ENCODE measurements at places on chromosomes 16 and 17. TPM values are rescaled to one million over a fixed set of nuclear protein-coding genes. Genes with fewer than 3 reads are reported as not detected.

The MEOX1 gene
- 3.9 TPM for total RNA-seq

GRCh38 chr17:82101767-82102679, 4.0 kb upstream of the FASN start:
- H3K4me1 ChIP-seq, result no peaks in the 10 kb centered on the region
- peak overlapping the region; percentile 69 for H3K27ac ChIP-seq
- H3K27me3 ChIP-seq, result no peaks in the 10 kb centered on the region
- no peaks in the 10 kb centered on the region for H3K36me3 ChIP-seq
- no peak overlapping the region for H3K4me3 ChIP-seq

The PRDM7 gene
- not detected for total RNA-seq

- no peak for DNase-seq
- no peaks in the 10 kb centered on the region for H3K36me3 ChIP-seq
- no peaks in the 10 kb centered on the region for H3K27me3 ChIP-seq
- H3K27ac ChIP-seq, result no peak overlapping the region
- H3K4me3 ChIP-seq, result no peak overlapping the region
- no peaks in the 10 kb centered on the region for H3K4me1 ChIP-seq
Observed at GRCh38 chr16:12600536-12601256, 203.0 kb downstream of the CPPED1 start.

GRCh38 chr17:556431-556995, 158.1 kb downstream of the VPS53 start:
- H3K27ac ChIP-seq, result no peak overlapping the region
- DNase-seq, result no peak
- no peaks in the 10 kb centered on the region for H3K27me3 ChIP-seq
- H3K4me1 ChIP-seq, result peaks cover 24% of the 10 kb centered on the region
- no peak overlapping the region for H3K4me3 ChIP-seq

DNA sequence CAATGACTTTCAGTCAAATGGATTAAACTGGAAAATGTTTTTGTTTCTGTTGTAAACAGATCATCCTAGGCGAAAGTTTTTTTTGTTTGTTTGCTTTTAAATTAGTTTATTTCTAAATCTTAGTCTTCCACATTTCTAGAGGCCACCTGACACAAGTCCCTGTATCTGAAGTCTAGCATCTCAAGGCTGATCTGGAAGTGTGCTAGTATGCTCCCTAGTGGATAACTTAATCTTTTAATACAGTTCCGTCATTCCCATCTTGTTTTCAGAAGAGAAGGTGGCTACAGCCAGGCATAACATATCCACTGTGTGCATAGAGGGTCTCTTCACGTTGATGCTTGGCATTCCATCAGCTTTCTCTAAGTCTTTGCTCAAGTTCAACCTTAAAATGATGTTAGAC, 7.6 kb downstream of the IFT20 start:
- peaks cover 46% of the 10 kb centered on the region for H3K36me3 ChIP-seq
- no peaks in the 10 kb centered on the region for H3K4me1 ChIP-seq
- no peak overlapping the region for H3K4me3 ChIP-seq
- no peak overlapping the region for H3K27ac ChIP-seq
- no peaks in the 10 kb centered on the region for H3K27me3 ChIP-seq

- H3K4me3 ChIP-seq, result no peak overlapping the region
- no peak for DNase-seq
- no peak overlapping the region for H3K27ac ChIP-seq
- no peaks in the 10 kb centered on the region for H3K27me3 ChIP-seq
- no peaks in the 10 kb centered on the region for H3K36me3 ChIP-seq
Observed at GRCh38 chr17:56966338-56966737, 5.5 kb upstream of the COIL start.

The SYCE1L gene
- not detected for total RNA-seq

DNA sequence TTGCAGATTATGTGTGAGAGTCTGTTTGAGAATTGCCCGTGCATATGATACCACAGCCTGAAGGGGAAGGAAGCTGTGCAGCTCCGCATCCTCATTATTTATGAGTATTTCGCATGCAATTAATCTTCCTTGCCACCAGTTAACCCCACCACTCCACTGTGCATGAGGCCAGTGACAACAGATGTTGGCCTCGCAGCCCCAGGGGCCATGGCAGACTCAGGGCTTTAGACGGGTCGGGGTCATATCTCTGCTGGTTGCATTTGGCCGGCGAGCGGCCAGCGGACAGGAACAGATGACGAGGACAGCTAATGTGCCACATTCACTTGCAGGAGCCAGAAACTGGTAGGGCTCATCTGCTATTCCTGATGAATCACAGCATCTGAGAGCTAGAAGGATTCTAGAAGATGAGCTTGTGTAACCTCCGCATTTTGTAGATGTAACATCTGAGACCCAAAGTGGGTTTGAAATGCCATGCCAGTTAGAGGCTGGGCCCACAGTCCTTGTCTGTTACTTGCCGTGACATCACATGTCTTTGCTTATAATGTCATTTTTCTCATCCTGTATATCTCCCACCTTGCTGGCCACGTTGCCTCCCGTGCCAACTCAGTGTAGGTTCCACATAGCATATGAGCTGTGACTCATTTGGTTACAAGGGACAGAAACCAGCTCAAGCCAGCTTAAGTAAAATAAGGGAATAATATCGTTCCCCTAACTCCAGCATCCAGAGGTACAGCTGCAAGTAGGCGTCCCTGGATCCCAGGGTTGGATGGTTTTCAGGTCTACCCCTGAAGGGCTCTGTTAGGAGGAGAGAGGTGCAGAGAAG, 137.2 kb downstream of the SNX29 start:
- no peaks in the 10 kb centered on the region for H3K4me1 ChIP-seq
- H3K36me3 ChIP-seq, result no peaks in the 10 kb centered on the region
- DNase-seq, result no peak
- no peaks in the 10 kb centered on the region for H3K27me3 ChIP-seq

GRCh38 chr17:36697903-36698530, 96.6 kb downstream of the MRM1 start:
- H3K4me3 ChIP-seq, result no peak overlapping the region
- no peak for DNase-seq
- H3K27me3 ChIP-seq, result no peaks in the 10 kb centered on the region
- no peaks in the 10 kb centered on the region for H3K4me1 ChIP-seq
- no peak overlapping the region for H3K27ac ChIP-seq

DNA sequence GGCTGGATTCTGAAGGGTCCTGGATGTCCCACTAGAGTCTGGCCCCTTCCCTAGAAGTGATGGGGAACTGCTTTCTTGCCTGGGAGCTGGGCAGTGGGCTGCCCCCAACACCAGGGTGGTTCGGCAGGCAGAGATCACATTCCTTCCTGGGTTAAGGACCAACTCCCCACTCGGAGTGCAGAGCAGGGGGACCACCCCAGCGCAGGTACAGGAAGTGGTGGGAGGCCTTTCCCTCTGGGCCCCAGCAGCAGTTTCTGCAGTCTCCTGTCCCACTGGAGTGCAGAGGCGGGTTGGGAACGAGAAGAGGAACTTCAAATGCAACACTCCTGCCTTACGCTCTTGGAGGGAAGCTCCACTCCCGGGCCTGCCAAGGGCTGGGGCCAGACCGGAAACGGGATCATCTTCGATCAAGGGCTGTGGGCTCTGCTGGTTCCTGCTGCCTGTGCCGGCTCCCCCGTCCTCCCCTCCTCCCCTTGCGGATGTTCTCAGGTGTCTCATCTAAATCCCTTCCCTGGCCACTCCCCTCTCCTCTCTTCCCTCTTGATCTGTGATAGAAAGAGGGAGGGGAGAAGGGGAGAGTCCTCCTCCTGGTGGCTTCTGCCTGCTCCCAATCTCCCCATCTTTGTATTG, 9.0 kb upstream of the NGFR start:
- no peak overlapping the region for H3K27ac ChIP-seq
- no peak for DNase-seq
- H3K36me3 ChIP-seq, result no peaks in the 10 kb centered on the region
- no peaks in the 10 kb centered on the region for H3K4me1 ChIP-seq
- no peaks in the 10 kb centered on the region for H3K27me3 ChIP-seq

DNA sequence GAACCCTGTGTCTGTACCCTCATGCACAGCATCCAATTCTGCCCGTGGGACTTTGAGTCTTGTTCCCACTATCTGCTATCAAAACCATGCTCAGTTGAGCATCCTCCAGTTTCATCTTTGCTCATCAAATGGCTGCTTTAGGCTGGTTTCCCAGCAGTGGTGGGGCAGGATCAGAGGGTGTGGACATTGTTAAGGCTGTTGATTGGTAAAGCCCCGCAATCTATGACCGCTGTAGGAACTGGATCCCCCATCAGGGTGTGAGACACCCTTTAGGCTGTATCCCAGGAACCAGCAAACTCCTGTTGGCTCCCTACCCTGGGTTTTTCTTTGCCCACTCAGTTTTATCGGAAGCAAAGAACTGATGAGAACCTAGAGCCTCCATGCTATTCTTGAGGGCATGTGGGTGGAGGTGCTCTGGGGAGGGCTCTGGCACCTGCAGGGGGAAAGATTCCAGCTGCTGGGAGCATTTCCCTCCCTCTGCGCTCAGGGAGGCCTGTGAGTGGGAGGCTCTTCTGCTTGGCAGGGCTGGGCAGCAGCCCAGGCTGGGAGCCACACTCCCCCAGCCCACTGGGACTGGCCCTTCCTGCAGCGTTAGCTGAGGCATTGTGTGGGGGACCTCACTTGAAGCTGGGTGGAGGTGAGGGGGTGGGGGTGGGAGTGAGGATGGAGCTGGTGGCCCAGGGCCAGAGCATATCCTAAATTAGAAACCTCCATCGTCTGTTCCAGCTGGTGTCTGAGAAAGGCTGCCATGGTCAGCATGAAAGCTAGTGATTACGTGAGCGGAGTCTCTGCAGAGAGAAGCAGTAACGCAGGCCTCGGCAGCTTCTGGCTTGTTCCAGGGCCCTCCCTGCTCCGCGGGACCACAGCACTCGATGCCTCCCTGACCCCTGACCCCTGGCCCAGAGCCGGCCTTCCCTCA, 160.6 kb downstream of the IRF8 start:
- peak overlapping the region; percentile 49 for H3K27ac ChIP-seq
- no peak overlapping the region for H3K4me3 ChIP-seq
- H3K36me3 ChIP-seq, result no peaks in the 10 kb centered on the region

The AGRP gene
- total RNA-seq, result not detected

The TTLL6 gene
- not detected for total RNA-seq

The HSPB9 gene
- total RNA-seq, result not detected

GRCh38 chr16:82033683-82034300, 1.3 kb upstream of the HSD17B2 start:
- no peak for DNase-seq
- no peaks in the 10 kb centered on the region for H3K27me3 ChIP-seq
- no peak overlapping the region for H3K4me3 ChIP-seq
- H3K36me3 ChIP-seq, result no peaks in the 10 kb centered on the region

The ZFHX3 gene
- total RNA-seq, result 18.9 TPM

- H3K4me3 ChIP-seq, result no peak overlapping the region
- no peak overlapping the region for H3K27ac ChIP-seq
- H3K27me3 ChIP-seq, result no peaks in the 10 kb centered on the region
Observed at GRCh38 chr16:11611871-11612664, 25.3 kb upstream of the LITAF start.

DNA sequence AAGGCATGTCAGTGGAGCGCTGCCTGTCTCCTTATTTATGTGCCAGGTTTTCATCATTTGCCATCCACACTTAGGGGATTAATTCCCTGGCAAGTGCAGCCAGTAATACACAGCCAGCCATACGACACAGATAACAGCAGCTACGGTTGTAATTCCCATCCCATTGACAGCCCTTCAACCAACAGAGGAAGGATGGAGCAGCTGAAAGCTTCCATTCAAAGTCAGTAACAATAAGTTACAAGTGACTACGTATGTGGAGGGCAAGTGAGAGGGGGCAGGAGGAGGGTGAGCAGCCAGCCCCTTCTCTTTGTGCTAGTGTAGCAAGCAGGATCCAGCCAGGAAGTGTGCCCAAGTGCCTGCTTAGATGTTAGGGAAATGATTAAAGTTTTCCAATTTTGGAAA, 53.8 kb upstream of the LYRM9 start:
- H3K4me3 ChIP-seq, result no peak overlapping the region
- no peak for DNase-seq
- H3K36me3 ChIP-seq, result no peaks in the 10 kb centered on the region
- no peaks in the 10 kb centered on the region for H3K27me3 ChIP-seq

DNA sequence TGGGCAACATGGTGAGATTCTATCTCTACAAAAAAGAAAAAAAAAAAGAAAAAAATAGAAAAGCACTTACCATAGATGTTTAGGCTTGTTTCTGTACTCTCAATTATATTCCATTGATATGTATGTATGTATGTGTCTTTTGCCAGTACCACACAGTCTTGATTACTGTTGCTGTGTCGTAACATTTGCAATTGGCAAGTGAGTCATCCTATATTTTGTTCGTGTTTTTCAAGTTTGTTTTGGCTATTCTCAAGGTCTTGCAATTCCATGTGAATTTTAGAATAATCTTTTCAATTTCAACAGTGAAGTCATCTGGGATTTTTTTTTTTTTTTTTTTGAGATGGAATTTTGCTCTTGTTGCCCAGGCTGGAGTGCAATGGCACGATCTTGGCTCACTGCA, 19.3 kb downstream of the SPECC1 start:
- no peak overlapping the region for H3K27ac ChIP-seq
- H3K4me3 ChIP-seq, result no peak overlapping the region
- no peak for DNase-seq
- H3K27me3 ChIP-seq, result no peaks in the 10 kb centered on the region
- H3K36me3 ChIP-seq, result no peaks in the 10 kb centered on the region
- no peaks in the 10 kb centered on the region for H3K4me1 ChIP-seq

The TTYH2 gene
- total RNA-seq, result 26.0 TPM

The PRSS33 gene
- total RNA-seq, result not detected

GRCh38 chr17:68289473-68289872, 1.5 kb downstream of the SLC16A6 start:
- H3K4me3 ChIP-seq, result no peak overlapping the region
- H3K36me3 ChIP-seq, result no peaks in the 10 kb centered on the region
- H3K27me3 ChIP-seq, result no peaks in the 10 kb centered on the region
- peaks cover 23% of the 10 kb centered on the region for H3K4me1 ChIP-seq

DNA sequence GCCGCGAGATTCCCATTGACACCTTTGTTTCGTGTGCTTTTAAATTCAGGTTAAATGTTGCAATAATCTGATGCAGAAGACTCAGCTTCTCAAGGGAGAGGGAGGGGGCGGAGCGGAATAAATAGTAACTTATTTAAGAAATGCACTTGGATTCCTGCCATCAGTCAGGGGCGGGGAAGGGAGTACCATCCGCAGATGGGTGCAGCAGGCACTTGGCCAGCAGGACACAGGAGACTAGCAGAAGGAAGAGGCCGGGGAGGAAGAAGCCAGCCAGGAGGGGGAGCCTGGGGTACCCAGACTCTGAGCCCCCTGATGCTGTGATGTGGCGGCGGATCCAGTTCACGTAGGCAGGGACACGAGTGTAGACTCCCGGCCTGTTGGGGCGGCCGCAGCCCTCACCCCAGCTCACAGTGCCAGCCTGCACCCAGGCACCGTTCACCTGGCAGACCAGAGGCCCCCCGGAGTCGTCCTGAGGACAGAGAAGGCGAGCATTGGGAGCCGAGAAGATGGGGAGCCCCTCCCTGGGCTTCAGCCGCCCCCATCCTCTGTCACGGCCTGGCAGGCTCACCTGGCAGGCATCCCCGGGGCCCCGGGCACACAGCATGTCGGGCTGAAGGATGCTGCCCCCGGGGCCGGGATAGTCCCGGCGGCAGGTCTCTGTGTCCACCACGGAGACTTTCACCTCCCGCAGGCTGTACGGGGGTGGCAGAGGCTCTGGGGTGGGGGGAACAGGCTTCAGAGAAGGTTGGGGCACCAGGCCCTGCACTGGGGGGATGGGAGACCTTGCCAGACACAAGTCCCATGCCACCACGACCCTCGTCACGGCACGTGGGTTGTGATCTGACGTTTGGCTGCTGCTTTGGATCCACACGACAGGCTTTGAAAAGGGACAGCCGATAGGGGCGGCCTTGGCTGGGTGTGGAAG, 3.2 kb downstream of the TPSG1 start:
- H3K27me3 ChIP-seq, result no peaks in the 10 kb centered on the region
- no peaks in the 10 kb centered on the region for H3K4me1 ChIP-seq
- H3K27ac ChIP-seq, result no peak overlapping the region
- no peak overlapping the region for H3K4me3 ChIP-seq
- DNase-seq, result no peak
